ENCODE measurements at places on chromosomes 12 and 14.

DNA sequence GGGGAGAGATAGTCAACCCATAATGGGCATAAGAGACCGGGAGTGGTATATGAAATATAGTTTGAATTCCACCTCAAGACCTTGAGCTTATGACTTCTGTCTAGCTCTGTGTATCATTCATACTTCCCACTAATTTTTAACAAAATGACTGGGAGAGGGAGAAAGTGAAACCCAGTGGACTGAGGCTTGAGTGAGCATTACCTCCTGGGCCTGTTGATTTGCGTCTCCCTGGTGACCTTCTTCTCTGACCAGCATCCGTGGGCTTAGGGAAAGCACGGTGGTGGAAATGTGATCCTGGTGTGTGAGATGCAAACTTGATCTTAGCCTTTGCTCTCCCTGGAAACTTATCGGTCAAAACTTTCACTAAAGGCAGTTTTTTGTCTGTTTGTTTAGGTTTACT lies 207.9 kb upstream of the BCL2L14 start:
- no peak for DNase-seq

DNA sequence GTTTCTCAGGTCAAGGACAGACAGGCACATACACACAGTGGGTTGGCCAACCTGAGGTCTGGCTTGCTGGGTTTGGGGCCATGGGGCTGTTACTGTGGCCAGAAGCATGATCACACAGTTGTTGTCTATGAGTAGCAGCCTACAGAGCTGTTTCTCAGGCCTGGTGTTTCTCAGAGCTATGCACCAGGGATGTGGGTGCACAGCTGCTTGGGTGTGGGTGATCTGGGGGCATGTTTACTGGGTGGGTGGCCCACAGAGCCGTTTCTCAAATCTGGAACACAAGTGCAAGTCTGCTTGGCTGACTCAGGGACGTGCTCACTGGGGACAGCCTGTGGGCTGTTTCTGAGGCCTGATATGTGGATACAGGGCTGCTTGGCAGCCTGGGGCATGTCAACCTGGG lies 23.1 kb upstream of the PALS1 start:
- DNase-seq: no peak

- DNase-seq: no peak
Measured at GRCh38 chr12:131815131-131815530, 13.1 kb upstream of the MMP17 start.

DNA sequence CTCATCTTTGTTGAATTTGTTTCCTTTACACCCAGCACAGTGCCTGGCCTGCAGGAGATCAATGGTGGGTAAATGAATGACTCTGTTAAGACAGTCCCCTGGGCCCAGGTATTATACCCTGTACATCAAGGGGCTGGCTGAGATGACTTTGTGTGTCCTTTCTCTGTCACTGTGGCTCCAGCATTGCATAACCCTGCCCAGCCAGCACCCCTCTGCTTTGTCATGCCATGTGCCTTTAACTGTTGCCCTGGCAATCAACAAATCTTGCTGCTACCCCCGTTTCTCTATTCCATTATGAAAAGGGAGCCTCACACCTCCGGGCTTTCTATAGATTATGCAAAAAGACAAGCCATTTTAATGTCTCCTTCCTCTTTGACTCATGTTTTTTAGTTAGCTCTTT lies 7.6 kb upstream of the FLVCR2 start:
- no peak for DNase-seq

- no peak for DNase-seq
Measured at GRCh38 chr12:114316076-114316475, 89.9 kb downstream of the TBX5 start.

GRCh38 chr12:26976687-26977086 lies 37.5 kb downstream of the TM7SF3 start:
- no peak for DNase-seq

DNA sequence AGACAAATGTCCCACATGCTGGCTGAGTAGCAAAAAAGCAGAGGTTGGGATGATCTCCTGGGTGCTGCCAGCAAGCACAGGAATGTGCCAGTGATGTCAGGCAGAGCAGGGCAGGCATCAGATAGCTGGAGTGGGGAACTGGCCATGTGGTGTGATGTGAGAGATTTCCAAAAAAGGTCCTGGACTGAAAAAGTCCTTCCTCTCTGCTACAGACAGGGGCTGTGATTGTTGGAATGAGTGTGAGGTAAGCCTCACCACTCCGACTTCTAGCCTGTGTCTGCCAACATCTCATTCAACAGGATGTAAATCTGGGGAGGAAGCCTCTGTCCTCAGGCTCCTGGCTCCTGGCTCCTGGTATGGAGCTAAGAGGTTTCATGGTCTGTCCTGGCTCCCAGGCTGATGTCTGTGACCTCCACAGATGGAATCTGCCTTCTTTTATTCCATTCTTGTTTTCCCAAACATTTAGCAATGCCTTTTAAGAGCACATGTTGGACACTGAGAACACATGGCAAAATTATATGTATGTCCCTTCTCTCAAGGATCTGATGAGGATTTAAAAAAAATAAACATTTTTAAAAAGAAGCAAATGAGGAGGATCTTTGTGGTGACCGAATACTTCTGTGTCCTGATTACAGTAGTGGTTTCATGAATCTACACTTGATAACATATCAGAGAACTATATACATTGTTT lies 50.1 kb upstream of the STK38L start:
- DNase-seq: no peak

DNA sequence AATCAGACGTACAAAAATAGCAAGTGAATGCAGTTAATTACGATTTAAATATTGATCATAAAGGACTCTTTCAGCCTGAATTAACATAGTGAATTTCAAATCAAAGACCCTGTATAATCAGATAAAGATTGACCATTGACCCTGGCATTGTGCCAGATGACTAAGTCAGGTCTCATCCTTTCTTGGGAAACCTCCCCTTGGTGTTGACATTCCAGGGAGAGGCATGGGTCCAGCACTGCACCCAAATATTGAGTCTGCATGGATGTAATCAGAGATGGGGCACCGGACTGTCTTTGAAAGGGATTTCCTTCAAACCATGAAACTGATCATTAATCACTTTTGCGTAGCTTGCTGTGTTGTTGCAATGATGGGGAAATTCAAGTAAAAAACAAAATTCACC lies 1138.2 kb downstream of the BCL11B start:
- DNase-seq: no peak

DNA sequence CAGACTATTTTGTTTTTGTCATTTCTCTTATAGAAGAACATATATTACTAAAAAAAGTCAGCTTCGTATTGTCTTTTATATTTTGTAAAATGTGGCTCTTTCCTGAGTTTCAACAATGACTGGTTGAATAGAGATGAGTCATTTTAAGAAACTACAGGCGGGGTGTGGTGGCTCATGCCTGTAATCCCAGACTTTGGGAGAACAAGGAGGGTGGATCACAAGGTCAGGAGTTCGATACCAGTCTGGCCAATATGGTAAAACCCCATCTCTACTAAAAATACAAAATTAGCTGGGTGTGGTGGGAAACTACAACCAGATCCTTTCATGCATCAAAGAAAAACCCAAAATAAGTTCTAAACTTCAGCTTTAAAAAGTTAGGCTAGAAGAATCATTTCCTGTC lies 28.8 kb downstream of the HECTD4 start:
- no peak for DNase-seq

- no peak for DNase-seq
Measured at GRCh38 chr14:37057776-37058175, 114.6 kb downstream of the SLC25A21 start.

DNA sequence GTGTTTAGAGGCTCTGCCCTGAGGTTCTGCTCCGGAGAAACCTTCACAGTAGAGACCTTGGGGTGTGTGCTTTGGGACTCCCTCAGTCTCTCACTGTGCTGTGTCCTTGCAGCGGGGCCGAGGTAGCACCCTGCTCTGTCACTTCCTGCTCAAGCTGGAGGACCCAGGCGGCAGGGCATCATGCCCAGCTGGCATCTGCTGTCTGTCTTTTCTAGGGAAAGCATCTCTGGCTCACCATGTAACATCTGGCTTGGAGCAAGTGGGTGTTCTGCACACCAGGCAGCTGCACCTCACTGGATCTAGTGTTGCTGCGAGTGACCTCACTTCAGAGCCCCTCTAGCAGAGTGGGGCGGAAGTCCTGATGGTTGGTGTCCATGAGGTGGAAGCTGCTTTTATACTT lies 124.5 kb downstream of the ESRRB start:
- no peak for DNase-seq

GRCh38 chr12:62466018-62466593 lies 520 bp upstream of the MON2 start:
- peak; percentile 16 for DNase-seq

- peak; percentile 87 for DNase-seq
Measured at GRCh38 chr14:92613008-92613658, 99.6 kb downstream of the RIN3 start.

- no peak for DNase-seq
Measured at GRCh38 chr12:28958553-28959195, 190.4 kb upstream of the FAR2 start.

- no peak for DNase-seq
Measured at GRCh38 chr12:19641235-19642080, 202.2 kb downstream of the AEBP2 start.

GRCh38 chr14:100135073-100135472 lies 24.4 kb downstream of the DEGS2 start:
- DNase-seq: no peak

DNA sequence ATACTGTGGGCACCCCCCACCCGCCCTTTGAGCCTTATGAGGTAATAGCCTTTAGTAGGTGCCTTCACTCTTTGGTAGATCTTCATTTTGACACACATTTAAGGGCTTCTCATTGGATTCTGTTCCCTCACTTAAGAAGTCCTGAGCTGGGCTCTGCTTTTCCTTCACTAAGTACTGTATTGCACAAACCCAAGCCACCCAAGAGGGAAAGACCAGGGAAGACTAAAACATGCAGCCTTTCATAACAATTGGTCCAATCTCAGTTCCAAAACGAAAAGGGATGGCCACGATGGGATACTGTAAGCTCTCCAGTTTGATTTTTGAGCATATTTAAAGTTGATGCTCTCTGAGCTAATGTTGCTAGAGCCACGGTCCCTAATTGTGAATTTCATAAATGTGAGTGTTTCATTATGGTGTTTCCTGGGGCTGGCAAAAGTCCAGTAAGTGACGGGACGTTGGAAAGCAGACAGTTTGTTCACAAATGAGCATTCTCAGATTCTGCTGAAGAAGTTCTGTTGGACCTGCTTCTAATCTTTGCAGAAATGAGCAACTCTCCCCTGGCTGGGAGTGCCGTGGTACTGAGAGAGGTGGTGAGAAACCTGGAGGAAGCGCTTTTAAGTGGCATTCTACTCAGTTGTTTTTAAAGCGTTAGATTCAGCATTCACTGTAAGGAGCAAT lies 9.4 kb downstream of the SSPN start:
- DNase-seq: no peak

DNA sequence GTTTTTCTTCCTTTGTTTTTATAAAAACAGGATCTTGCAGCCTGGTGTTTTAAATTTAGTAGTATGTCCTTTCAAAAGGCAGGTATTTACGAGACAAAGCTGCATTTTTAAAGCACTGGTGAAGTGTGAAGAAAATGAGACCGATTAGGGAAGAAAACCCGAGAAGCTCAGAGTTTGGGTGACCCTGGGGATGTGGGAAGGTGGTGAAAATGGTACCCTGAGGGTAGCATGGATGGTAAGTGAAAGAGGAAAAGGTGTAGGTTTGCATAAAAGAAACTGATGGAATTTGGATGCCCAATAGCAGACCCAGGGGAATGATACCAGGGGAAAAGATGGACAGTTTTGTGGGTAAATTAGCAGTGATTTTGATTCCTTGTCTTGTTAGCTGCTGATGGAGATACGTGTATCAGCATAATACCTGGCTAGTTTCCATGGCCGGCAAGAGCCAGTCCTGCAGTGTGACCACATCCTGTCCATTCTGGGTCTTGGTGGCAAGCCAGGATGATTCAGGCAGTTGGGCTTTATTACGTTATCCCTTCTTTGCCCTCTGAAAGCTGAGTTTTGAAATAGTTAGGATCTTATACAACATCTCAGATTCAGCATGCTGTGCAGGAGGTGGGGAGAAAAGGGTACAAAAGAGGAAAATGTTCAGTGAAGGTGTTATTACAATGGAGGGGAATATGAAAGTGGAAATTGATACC lies 8.9 kb downstream of the BICD1 start:
- DNase-seq: no peak

DNA sequence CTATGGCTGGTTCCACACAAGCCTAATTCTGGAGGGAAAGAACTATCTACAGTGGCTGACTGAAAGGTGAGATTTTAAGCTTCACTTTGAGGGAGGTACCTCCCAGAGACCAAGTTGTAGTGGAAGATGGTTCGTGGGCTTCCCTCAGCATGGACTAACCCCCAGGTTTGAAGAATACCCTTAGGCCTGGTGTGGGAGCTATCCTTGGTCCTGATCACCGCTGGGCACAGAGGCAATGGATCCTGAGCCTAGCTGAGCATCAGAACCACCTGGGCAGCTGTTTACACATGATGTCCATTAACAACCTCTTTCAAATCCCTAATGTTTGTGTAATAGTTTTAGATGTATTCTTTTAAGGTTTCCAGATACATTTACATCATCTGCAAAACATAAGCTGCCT lies 10.3 kb downstream of the DAO start:
- no peak for DNase-seq

- DNase-seq: no peak
Measured at GRCh38 chr14:76324133-76324532, 51.8 kb upstream of the ESRRB start.

DNA sequence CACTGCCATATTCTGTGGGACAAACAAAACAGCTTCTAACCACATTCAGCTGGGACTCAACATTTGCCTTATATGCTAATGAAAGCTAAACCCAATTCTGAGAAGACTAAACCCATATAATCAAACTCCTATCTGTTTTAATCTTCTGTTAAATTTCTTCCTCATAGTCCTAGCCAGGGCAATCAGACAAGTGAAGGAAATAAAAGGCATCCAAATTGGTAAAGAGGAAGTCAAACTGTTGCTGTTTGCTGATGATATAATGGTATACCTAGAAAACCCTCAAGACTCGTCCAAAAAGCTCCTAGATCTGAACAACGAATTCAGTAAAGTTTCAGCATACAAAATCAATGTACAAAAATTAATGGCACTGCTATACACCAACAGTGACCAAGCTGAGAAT lies 157.1 kb downstream of the PHLDA1 start:
- no peak for DNase-seq

DNA sequence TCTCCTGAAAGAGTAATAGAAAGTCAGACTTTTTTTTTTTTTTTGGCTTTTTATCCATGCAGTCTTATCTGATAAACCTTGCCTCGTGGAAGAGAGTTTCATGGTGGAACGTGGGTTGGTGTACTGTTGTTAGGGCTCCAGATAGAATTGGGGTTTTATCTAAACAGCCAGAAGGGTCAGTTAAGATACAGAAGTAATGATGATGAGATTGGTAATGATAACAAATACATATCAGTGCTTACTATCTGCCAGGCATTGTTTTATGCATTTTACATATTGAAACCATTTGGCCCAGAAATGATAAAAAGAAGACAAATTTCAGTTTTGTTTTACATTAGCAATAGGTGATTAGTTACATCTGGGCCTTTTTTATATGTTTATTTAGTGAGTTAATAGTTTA lies 372.8 kb upstream of the PRICKLE1 start:
- no peak for DNase-seq

GRCh38 chr12:66620688-66621087 lies 58.2 kb downstream of the GRIP1 start:
- no peak for DNase-seq

Measured in naive thymus-derived CD8-positive, alpha-beta T cell (primary cell).